ENCODE measurements at places on chromosomes 7 and 10. TPM values are rescaled to one million over a fixed set of nuclear protein-coding genes. Genes with fewer than 3 reads are reported as not detected.

FOXI2 gene
- total RNA-seq, result not detected

FAM25G gene
- total RNA-seq, result not detected

TRIM73 gene
- total RNA-seq, result 13.1 TPM

DNA sequence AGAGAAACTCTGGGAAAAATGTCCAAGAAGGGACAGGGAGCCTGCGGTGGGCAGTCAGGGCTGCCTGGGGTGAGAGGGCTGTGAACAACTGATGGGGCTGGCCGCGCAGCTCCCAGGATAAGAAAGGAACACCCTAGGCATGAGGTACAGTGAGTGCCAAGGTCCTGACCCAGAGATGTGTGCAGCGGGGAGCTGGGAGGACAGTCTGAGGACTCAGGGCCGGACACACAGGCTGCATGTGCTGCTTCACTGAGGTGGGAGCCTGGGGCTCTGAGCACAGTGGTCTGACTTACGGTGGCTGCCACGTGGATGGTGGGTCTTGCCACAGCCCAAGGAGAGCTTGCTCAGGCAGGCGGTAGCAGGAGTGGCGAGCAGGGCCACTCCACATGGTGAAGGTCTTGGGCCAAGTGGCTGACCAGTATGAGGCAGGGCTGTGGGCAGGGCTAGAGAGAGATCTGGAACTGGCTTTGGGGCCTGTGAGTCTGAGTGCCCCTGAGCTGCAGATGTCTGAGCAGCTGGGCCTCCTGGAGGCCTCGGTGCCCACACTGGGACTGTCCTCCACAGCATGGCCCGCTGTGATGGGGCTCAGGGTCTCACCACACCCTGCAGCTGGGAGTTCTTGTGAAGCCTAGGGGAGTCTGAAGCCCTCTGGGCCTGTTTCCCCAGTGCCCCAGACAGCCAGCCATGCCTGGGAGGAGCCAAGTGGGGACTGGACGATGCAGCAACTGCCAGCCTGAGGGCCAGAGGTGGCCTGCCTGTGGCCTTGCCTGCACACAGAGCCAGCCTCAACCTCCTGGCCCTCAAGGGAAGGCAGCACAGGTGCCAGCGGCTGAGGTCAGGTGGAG, 60.3 kb downstream of the RASGEF1A start:
- DNase-seq, result no peak

DNA sequence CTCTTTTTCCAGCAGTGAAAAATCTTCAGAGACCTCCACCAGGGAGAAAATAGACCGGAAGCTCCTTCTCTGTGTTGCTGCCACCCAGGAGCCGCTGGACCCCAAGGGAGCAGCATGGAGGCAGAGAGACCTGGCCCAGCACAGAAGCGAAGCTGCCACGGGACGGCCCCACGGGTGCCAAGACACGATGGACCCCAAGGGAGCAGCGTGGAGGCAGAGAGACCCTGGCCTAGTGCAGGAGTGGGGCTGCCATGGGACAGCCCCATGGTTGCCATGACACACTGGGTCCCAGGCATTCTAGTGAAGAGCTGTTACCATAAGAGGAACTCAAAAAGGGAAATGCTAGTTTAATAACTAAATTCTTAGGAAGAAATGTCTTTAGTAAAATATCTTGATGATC, 186.3 kb downstream of the PTPRN2 start:
- DNase-seq, result no peak

DNA sequence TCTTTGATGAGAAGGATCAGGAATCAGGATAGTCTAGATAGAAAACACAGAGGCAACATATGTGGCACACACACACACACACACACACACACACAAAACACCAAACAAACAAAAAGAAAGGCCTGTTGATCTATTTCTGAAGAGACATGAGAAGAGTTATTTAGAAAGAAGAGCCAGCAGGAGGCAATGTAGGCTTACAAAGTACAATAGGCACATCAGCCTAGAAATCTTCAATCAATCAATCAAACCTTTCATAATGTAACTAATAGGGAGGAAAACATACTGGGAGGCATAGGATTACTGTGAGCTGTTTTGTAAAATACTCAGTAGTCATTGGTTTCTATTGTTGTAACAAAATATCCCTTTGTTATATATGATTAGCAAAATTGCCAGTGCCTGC, 47.3 kb upstream of the TES start:
- DNase-seq, result no peak

DNA sequence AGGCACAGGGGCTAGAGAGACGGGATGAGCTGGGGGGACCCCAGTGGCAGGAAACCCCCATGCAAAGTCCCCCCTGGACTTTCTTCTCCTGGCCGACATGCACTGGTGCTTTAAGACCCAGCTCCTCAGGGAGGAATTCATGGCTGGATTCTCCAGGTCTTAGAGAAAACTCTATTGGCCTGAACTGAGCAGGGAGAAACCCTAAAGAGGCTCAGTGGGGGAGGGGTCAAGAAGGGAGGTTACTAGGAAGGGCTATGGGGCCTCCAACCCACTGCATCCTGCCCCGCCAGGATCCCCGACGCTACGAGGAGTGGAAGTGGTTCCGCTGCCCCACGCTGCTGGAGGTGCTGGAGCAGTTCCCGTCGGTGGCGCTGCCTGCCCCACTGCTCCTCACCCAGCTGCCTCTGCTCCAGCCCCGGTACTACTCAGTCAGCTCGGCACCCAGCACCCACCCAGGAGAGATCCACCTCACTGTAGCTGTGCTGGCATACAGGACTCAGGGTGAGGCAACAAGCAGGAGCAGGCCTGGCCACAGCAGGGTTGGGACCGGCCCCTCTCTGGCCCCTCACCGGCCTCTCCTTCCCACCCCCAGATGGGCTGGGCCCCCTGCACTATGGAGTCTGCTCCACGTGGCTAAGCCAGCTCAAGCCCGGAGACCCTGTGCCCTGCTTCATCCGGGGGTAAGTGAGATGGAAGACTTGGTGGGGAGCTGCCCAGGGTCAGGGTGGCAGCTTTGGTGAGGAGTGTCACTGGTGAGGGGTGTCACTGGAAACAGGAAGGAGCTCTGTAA, 13.8 kb downstream of the ATG9B start:
- peak; percentile 57 for DNase-seq

DNA sequence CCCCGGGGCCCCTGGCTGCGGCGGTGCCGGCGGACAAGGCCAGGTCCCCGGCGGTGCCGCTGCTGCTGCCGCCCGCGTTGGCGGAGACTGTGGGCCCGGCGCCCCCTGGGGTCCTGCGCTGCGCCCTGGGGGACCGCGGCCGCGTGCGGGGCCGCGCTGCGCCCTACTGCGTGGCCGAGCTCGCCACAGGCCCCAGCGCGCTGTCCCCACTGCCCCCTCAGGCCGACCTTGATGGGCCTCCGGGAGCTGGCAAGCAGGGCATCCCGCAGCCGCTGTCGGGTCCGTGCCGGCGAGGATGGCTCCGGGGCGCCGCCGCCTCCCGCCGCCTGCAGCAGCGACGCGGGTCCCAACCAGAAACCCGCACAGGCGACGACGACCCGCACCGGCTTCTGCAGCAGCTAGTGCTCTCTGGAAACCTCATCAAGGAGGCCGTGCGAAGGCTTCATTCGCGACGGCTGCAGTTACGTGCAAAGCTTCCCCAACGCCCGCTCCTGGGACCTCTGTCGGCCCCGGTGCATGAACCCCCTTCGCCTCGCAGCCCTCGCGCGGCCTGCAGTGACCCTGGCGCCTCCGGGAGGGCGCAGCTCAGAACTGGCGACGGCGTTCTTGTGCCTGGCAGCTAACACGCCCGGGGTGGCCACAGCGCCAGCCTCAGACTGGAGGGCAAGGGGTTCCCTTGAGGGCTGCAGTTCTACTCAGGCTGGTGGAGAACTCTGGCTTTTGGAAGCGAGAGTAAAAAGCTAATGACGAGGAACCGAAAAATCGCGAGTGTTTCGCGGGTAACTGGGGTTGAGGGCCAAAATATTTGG, 804 bp downstream of the FRAT1 start:
- peak; percentile 54 for DNase-seq

- DNase-seq, result no peak
These were observed 113.2 kb downstream of the WDFY4 start for GRCh38 chr10:48797830-48798229.

DNA sequence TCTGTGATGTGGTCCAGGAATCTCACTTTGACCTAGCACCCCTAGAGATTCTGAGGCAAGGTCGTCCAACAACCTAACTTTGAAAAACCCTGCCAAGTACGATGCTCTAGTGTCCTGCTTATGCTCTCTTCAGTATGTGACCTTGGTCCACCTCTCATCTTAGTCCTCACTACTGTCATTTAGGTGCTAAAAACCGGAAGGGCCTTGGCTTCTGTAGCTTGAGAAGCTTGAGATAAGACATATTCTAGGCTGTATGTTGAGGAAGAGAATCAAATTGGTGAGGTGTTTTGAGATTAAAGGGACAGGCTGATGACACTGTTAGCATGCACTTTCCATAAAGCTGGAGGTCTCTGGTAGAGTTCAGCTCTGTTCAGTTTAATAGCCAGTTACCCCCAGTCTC, 57.0 kb upstream of the MTPN start:
- no peak for DNase-seq

DNA sequence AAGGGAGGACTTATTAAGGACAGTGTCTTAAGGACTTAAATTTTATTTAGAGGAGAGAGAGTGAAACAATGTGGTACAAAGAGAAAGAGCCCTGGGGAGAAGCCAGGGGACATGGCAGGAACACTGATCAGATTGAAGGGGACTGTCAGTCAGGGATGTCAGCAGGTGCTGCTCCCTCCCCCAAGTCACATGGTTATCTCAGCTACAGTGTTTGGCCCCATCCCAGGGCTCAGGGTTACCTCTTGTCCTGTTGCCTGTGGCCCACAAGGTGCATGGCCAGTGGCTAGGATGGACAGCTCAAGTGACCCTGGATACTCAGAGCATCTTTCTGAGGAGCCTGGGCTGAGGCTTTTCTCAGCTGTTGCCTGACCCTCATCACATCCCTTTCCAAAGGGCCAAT, 325.9 kb upstream of the PODXL start:
- no peak for DNase-seq

GRCh38 chr7:155913719-155914118, 101.5 kb upstream of the SHH start:
- no peak for DNase-seq

DNA sequence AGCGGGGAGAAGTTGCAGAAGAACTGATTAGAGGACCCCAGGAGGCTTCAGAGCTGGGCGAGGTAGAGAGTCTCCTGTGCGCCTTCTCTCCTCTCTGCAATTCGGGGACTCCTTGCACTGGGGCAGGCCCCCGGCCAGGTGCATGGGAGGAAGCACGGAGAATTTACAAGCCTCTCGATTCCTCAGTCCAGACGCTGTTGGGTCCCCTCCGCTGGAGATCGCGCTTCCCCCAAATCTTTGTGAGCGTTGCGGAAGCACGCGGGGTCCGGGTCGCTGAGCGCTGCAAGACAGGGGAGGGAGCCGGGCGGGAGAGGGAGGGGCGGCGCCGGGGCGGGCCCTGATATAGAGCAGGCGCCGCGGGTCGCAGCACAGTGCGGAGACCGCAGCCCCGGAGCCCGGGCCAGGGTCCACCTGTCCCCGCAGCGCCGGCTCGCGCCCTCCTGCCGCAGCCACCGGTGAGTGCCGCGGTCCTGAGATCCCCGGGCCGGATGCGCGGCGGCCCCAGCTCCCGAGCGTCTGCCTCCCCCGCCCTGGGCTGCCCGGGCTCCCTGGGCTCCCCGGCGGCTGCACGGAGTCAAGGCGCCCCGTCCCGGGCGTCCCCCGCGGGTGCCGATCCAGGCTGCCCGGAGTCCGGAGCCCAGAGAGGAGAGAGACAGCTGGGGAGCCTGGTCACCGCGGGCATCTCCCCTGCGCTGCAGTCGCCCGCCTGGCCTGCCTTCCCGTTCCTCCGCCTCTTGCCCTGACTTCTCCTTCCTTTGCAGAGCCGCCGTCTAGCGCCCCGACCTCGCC, at the start of gene PLAU:
PLAU (plus strand) TSS at position 369 of the 789 bp plus-strand sequence. CDS start 424 bp downstream, outside the sequence.
- DNase-seq, result peak; percentile 40

- DNase-seq, result no peak
These were observed 5.3 kb downstream of the CPXM2 start for GRCh38 chr10:123886292-123886691.

- no peak for DNase-seq
These were observed 143.5 kb downstream of the ADCY1 start for GRCh38 chr7:45717537-45718235.

GRCh38 chr7:47299496-47299895, 282.4 kb downstream of the TNS3 start:
- DNase-seq, result no peak

DNA sequence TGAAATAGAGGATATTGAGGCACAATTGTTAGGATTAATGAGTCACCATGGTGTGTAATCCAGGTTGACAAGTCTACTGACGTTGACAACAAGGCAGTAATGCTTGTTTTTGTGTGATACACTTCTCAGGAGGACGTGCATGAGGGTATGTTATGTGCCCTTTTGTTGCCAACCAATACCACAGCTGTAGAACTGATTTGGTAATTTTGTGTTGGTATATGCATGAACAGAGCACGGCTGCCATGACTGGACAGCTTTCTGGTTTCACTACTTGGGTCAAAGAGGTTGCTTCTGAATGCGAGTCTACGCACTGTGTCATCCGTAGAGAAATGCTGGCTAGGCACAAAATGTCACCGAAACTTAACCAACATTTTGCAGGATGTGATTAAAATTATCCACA, 32.9 kb downstream of the PHTF2 start:
- peak; percentile 9 for DNase-seq

DNA sequence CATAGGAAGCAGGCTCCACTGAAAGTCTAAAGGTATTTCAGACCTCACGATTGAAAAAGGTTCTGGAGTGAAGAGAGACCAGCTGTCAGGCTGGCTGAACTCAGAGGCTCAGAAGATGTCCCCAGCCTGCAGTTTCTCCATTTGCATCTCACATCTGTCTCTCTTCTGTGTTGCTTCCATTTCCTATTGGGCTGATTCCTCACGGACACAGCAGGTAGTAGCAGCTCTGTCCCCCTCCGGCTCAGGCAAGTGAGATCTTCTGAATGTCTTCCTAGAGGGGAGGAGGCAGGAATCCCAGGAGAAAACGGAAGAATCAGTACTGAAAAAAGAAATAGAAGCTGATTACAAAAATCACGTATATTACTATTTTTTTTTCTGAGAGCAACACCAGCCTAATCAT, 274.1 kb upstream of the COBL start:
- DNase-seq, result no peak

- no peak for DNase-seq
These were observed 352.0 kb downstream of the SORCS3 start for GRCh38 chr10:104993085-104993484.

DNA sequence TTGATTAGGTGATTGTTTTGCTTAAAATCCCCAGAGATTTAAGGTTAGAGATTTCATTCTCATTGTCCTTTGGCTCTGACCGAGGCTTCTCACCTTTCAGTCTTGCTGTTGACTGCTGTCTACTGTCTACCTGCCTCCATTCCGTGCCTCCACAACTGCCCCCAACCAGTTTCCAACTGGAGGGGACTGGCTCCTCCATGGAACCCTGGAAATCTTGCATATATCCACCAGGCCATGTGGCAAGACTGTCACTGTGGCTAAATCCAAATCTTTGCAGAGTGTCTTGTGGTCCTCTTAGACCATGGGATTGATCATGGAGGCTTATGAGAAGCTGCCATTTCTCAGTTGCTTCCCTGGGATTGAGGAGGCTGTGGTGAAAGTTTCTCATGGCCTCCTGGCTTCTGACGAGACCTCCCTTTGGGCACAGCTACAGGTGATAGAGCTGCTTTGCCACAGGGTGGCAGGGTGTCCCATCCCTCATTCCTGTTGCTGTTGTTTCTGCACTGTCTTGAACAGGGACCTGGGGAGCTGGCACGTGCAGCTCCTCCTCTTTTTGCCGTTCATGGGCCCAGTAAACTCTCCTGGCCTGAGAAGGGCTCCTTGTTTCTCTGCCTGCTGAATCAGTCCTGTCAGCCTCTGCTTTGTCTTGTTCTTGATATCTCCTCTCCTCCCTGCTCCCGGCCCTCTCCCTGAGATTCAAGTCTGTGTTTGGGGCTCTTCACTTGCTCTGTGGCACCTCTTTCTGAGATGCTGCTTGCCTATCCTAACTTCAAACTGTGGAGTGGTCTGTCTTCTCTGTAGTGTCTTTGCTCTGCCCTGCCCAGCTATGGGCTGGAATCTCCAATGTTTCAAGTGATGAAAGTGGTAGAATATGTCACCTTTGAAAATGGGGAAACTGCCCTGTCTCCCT, 63.6 kb upstream of the IGFBP3 start:
- no peak for DNase-seq
